CD4-positive, alpha-beta T cell treated with Interleukin-4 for 1 hour (primary cell): ENCODE measurements at places on chromosomes 16 and 17.

GRCh38 chr17:80475910-80476876 lies at the start of gene NPTX1:
Gene NPTX1, minus strand, starts transcription at chr17:80476607. Its CDS starts 161 bp downstream, at chr17:80476446.
- DNase-seq: no peak

DNA sequence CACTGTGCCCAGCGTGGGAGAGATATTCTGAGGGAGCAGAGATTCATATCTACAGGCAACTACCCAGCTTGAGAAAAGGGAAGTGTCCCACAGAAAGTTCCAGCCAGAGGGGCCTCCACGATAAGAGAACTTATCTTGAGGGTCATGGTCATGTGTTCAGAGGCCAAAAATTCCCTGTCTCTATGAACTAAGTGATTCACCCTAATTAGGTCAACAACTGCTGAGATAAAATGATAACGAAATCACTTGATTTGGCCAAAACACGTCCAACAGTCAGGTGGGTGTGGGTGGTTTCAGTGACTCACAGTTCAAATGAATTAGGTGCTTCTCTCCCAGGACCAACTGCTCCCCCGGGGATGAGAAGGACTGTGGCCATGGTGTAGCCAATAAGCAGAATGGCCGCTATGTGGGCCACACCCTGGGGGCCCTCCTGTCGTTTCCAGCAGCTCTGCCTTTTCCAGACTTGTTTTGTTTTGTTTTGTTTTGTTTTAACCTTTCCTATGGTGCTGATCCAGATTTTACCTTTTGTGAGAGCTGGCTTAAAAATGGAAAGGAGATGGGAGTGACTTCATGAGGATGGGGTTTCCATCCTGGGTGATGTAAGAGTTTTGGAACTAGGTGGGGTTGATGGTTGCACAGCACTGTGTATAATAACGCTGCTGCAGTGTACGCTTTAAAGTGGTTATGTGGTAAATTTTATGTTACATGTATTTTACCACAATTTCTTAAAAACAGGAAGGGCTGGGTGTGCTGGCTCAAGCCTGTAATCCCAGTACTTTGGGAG lies 8.7 kb downstream of the DNAI2 start:
- DNase-seq: peak; percentile 68

DNA sequence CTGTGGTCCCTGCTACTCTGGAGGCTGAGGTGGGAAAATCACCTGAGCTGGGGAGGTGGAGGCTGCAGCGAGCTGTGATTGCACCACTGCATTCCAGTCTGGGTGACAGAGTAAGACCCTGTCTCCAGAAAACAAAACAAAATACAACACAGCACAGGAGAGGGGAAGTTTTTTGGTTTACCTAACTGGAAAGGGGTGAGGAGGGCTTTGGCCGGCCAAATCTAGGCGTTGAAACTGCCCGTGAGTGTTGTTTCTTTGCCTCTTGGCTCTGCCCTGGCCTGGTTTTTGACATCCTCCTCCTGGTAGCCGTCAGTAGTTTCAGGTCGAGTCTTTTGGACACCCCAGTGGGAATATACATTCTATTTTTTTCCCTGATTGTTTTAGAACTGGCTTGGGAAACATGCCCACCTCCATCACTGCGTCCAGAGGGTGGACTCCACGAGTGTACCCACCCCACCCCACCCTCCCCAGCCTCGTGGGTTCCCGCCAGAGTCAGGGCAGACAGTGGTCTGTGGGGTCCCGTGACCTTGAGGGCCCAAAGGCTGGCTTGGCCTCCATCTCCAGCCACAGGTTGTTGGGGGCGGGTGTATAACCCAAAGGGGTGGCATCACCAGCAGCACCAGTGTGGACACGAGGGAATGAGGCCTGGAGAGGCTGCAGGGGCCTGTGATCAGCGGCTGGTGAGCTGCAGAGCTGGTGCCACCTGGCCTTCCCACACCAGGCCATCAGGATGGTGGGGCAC lies 42.7 kb downstream of the NT5M start:
- no peak for DNase-seq

GRCh38 chr17:45086865-45087503 lies 25.9 kb downstream of the NMT1 start:
- no peak for DNase-seq

DNA sequence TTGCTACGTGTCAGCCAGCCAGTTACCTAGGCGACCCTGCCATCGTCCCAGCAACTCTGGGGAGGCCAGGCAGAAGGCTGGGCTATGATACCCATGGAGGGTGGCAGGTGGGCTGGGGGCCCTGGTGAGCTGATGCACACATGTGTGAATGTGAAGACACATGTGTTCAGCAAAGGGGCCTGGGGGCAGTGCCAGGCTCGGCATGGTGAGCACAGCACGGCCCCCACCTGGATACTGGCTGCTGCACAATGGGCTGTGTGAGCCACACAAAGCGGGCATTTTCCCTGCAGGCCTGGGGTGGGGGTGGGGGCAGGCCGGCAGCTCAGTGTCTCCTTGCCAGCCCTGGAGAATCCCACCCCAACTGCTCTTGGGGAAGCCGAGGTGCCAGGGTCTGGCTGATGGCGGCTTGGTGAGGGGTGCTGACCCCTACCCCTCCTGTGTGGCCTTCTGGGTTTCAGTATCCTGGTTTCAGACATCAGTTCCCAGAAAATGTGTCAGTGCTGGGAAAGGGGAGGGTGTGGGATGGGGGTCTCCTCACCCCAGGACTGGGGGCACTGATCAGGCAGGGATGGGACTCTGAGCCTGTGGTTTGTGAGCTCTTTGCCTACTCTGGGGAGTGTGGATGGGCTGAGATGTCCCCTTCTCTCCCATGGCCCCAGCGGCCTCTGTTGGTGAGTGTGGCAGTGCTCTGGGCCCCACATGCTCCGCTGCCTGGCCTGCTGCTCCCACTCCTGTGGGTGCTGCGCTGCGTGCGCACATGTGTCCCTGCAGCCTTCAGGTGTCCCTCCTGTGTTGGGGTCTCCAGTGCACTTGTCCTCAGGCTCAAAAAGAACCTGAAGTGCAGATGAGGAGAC lies 5.1 kb downstream of the LLGL1 start:
- DNase-seq: no peak

DNA sequence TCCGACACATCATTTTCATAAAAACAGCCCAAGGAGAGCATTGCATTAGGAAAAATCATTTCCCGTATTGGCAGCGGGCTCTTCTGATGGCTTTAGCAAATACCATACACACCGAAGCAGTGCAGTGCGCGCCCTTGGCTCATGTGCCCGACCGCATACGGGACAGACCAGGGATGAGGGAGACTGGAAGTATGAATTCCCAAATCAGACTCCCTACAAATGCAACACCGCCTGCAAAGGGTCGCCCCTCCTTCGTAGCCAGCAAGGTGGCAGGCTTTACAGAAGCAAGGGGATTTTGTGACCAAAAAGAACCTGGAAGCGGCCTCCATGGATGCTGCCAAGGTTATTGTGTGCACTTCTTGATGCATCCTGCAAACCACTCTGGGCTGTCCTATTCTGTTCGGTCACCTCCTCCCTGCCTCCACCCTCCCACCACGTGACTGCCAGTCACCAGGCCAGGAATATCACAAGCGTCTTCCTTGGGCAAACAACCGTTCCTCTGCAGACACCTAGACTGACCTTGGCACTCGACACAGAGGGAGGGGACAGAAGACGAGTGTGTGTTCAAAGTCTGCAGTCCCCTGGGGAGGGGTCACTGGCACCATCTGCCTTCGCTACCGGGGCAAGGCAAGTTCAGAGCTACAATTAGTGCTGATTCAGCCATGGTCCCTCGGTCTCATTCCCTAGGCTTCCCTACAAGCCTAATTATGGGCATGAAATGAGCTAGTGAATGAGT lies 460.4 kb downstream of the SLC39A11 start:
- DNase-seq: no peak

- no peak for DNase-seq
These were observed 206.5 kb upstream of the IRX3 start for GRCh38 chr16:54493061-54493460.

- DNase-seq: no peak
These were observed 91.1 kb downstream of the SSH2 start for GRCh38 chr17:29838961-29839360.

- peak; percentile 50 for DNase-seq
These were observed 9.3 kb downstream of the HEXIM2 start for GRCh38 chr17:45170931-45171337.

DNA sequence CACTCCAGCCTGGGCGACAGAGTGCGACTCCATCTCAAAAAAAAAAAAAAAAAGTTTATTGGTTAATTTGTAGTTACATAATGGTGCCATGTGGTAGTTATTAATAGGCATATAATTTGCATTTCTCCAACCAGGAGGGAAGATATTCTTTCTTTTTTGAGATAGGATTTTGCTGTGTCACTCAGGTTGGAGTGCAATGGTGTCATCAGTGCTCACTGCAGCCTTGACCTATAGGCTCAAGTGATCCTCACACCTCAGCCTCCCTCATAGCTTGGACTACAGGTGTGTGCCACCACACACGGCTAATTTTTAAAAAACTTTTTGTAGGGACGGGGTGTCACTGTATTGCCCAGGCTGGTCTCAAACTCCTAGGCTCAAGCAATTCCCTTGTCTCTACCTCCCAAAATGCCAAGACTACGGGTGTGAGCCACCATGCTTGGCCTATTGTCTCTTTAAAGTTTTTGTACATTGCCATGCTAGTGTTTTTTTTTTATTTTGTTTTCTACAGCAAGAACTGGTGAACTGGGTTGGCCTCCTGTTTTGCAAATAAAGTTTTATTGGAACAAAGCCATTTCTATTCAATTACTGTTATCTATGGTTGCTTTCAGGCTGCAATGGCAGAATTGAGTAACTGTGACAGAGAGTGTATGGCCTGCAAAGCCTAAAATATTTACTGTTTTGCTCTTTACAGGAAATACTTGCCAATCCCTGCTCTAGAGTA lies 11.9 kb downstream of the SNX29 start:
- no peak for DNase-seq

DNA sequence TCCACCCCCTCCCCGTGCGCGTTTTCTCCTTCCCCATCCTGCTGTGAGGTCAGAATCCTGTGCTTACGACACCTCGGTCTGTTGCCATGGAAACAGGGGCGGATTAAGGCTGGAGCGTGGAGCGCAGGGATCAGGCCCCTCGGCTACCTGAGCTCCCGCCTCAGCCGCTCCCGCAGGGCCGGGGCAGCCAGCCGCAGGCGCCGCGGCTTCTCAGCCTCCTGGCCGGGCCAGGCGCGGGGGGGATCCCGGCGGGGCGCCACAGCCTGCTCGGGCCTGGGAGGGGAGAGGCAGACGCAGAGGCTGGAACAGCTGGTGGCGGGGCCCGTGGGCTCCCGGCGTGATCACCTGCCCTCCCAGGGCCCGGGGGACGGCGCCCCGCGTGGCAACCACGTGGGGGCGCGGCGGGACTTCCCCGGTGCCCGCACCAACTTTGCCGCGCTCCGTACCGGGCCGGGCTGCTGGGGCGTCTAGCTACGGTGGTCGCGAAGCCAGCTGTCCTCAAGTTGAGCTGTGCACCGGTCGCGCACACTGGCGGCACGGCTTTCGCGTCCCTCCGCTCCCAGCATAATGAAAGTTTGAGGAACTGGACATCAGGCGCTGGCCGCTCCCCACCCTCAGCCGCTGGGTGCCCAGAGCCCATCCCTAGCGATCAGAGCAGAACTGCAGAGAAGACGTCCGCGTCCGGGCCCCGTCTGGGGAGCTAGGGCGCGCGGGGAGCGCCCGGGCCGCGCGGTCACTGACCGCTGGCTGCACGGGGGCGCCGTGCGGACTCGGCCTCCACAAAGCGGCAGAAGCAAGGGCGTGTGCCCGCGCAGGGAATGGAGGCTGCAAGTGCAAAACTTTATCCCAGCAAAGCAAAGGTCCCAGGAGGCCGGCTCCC lies 1.2 kb downstream of the RTN4RL1 start:
- peak; percentile 70 for DNase-seq

GRCh38 chr16:74107795-74108610 lies 188.6 kb upstream of the PSMD7 start:
- no peak for DNase-seq

- no peak for DNase-seq
These were observed 25.5 kb upstream of the MYO15B start for GRCh38 chr17:75561927-75562603.

DNA sequence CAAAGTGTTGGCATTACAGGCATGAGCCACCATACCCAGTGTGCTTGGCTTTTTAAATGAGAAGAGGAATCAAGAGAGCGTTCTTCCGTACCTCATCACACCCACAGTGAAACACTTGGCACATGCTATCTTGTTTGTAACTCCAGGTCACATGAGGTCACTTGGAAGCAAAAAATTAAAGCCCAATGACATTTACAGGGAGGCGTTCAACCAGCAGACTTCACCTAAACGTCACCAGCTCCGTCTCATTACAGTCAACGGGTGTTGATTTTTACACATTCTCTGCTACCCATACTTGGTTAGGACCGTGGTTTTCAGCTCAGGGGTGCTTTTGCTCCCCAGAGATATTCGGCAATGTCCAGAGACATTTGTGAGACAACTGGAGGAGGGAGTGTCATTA lies 127.0 kb downstream of the XYLT1 start:
- peak; percentile 40 for DNase-seq

DNA sequence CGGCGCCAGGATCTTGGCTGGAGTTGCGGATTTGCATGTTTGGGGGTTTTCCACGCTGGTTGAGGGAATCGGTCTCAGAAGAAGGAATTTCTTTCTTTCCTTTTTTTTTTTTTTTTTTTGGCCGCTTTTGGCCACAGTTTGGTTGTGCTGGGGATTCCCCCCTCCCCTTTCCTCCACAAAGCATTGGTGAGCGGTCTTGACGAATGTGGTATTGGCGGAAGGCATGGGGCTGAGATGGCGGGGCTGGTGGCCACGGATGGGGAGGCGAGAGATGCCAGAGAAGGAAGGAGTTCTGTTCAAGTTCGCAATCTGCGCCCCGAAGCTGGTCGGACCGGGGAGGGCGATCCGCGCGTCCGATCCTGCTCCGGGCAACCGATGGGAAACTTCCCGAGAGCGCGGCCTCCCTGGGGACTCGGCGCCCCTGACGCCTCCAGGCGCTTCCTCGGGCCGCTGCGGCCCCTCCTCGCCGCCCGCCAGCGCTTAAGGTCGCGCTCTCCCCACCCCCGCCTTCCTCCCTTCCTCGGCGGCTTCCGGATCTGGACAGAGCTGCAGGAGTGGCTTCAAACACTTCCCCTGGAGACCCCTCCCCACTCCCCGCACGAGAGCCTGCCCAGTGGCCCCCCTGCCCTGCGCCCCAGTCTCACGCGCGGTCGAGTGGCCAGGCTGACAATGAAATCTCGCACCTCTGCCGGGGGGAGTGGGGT lies 43.2 kb downstream of the RAI1 start:
- no peak for DNase-seq

DNA sequence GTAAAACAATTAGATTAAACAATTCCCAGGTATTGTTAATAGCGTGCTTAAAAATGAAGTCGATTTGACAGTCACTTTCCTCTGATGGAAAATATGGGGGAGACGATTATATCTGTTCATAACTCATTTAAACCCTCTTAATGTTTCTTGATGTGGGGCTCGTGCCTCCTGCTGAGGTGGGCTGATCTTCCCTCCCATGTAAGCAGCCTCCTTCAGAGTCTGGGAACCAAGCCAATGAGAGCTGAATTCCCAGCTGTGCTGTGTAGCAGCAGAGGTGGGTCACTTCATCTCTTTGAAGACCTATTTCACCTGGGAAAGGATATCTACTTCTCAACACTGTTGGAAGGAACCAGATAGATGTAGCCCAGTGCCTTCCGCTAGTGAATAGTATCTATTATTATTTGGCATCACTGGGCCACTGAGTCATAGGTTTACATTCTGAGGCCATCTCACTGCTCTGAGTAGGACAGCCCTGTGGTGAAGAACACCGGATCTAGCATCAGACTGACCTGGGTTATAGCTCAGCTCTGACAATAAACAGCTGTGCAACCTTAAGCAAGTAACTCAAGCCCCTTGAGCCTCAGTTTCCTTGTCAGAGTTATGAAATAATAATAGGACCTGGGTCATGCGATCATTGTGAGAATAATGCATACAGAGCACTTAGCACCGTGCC lies 85.3 kb upstream of the C16orf82 start:
- DNase-seq: no peak

GRCh38 chr16:81224824-81225223 lies 13.7 kb upstream of the BCO1 start:
- DNase-seq: no peak
